ENCODE measurements at places on chromosomes 16 and 17.

GRCh38 chr16:81556715-81557284 lies 112.2 kb downstream of the CMIP start:
- no peak overlapping the region for H3K27ac ChIP-seq
- peaks cover 4% of the 10 kb centered on the region for H3K27me3 ChIP-seq
- DNase-seq: no peak
- H3K36me3 ChIP-seq: 0 out of 2 replicates have a peak, but pooled peaks cover 8% of the 10 kb centered on the region
- H3K4me1 ChIP-seq: peaks cover 51% of the 10 kb centered on the region

- peaks cover 25% of the 10 kb centered on the region for H3K27me3 ChIP-seq
- no peak overlapping the region for H3K27ac ChIP-seq
- H3K4me3 ChIP-seq: no peak overlapping the region
- no peak for DNase-seq
- H3K36me3 ChIP-seq: no peaks in the 10 kb centered on the region
- H3K4me1 ChIP-seq: no peaks in the 10 kb centered on the region
These were observed 25.2 kb downstream of the C17orf100 start for GRCh38 chr17:6676802-6677157.

DNA sequence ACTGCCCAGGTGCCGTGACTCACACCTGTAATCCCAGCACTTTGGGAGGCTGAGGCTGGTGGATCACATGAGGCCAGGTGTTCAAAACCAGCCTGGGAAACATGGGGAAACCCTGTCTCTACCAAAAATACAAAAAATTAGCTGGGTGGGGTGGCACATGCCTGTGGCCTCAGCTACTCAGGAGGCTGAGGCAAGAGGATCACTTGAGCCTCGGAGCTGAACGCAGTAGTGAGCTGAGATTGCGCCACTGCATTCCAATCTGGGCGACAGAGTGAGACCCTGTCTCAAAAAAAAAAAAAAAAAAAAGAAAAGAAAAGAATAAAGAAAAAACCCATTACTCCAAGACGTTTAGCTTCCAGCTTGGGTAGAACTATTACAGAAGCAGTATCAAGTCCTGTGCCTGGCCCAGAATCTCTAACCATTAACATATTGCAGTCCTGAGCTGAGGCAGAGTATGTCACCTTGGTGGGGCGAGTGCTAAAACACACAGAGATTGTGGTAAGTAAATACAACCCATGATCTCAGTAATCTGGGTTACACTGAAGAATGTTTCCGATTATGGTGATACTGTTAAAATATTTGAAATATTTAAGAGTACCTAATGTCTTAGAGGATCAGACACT lies 23.2 kb upstream of the CFAP20 start:
- no peaks in the 10 kb centered on the region for H3K36me3 ChIP-seq
- DNase-seq: no peak
- H3K27ac ChIP-seq: no peak overlapping the region
- H3K27me3 ChIP-seq: peaks cover 2% of the 10 kb centered on the region
- no peaks in the 10 kb centered on the region for H3K4me1 ChIP-seq

- peaks cover 8% of the 10 kb centered on the region for H3K36me3 ChIP-seq
- no peaks in the 10 kb centered on the region for H3K27me3 ChIP-seq
- peaks cover 45% of the 10 kb centered on the region for H3K4me1 ChIP-seq
- no peak overlapping the region for H3K4me3 ChIP-seq
These were observed 108.0 kb downstream of the MRTFB start for GRCh38 chr16:14179116-14179515.

GRCh38 chr16:7397901-7398300 lies 65.3 kb downstream of the RBFOX1 start:
- DNase-seq: peak; percentile 8
- H3K36me3 ChIP-seq: no peaks in the 10 kb centered on the region
- H3K27ac ChIP-seq: no peak overlapping the region
- no peak overlapping the region for H3K4me3 ChIP-seq
- no peaks in the 10 kb centered on the region for H3K27me3 ChIP-seq

Data from HFFc6 (cell line).